ENCODE measurements at places on chromosomes 2 and 18.

GRCh38 chr2:12857891-12858290 is 141.2 kb downstream of the TRIB2 start:
- DNase-seq = peak; percentile 20

DNA sequence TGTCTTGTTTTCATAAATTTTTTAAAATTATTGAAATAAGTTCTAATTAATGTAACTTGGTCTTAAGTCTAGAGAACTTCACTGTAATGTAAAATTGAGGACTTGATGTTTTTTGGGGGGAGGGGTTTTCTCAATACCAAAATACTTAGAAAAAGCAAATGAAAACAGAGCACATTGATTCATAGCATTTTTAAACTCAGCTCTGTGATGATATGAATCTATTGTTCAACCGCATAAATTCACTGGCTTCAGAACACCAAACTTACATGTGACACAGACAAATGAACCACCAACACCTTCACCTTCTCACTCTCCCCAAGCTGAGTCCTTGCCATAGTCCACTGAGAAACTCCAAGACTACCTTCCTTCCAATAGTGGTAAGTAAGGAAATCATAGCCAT is 108.2 kb downstream of the ZNF521 start:
- DNase-seq = peak; percentile 79

DNA sequence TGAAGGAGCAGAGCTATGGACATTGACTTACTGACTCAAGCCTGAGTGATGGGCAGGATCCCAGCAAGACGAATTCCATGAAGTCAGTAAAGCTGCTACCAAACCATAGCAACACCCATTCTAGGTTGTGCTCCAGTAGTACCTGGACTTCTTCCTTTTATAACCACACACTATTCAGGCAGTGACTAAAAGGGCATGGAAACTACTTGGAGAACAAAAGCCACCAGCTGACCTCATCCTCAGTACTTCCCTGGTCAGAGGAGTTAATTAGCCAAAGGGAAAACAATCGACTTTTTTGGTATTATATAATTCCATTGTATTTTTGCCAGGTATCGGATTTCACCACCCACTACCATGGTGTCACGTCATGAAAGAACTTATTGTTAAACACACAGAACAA is 237.1 kb downstream of the TTC32 start:
- no peak for DNase-seq

DNA sequence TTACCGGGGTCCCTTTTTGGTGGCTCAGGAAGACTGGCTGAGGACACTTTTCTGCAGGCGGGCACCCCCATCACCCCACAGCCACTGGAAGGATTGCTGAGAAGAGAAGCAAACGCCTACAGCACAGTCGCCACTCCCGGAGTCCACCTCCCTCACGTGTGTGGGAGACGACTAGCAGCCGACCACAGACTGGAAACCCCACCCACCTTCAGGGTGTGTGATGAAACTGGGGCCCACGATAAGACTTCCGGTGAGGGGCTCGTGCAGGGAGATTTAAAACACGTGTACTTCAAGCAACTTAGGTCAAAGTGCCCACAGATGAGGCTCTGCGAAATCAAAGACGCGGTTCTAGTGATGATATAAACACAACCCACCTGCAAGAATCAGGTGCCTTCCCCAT is 26.3 kb downstream of the MBP start:
- peak; percentile 79 for DNase-seq

DNA sequence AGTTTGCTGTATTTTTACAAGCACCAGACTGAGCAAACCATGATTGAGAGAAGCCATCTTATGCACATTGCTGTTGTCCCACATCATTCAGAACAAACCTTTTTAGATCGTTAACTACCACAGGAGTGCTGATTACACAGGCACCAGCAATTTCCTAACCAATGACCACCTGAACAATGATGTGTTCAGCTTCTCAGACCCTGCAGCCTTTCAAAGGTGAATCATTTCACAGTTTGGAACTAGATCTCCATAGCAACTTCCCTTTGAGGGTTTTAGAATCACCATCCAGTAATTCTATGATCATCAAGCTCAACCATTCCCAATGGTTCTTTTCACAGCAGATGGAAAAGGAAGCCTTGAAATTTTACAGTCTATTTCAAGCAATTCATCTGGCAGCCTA is 71.4 kb downstream of the OLA1 start:
- DNase-seq = no peak

DNA sequence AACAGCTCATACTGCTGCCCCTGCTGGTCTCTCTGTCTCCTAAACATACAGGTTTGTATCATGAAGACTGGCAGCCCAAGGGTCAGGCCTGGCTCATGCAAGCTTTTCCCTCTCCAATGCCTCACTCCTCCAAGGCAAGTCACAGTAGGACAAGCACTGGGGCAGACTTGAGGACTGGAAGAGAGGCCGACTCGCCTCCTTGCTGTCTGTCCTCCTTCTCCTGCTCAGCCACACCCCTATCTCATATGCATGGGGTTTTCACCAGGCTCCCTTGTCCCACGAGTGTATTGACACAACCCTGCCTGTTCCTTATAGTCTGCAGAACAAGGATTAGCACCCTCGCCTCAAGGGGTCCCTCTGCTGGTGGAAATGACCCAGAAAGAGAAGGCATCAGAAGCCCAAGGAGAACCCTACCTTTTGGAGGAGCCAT is 223.7 kb downstream of the SOX11 start:
- DNase-seq = peak; percentile 49

GRCh38 chr2:233012301-233012971 is 620 bp downstream of the NGEF start:
- no peak for DNase-seq

DNA sequence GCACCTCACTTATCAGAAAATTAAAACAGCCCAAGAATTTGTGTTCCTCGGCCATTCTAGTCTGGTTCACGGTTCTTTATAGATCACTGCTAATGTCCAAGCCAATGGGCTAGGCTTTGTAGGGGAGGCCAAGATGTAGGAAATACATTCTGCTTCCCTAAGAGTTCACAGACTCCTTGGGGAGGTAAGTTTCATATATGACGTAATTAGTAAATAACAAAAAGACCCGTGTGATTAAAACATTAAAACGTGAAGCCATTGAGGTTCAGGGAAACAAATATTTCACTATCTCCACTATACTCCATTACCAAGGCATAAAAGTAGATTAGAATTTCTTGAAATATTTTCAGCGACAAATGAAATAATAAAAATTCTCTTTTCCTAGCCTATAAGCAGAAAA is 272.5 kb upstream of the KLHL29 start:
- no peak for DNase-seq

DNA sequence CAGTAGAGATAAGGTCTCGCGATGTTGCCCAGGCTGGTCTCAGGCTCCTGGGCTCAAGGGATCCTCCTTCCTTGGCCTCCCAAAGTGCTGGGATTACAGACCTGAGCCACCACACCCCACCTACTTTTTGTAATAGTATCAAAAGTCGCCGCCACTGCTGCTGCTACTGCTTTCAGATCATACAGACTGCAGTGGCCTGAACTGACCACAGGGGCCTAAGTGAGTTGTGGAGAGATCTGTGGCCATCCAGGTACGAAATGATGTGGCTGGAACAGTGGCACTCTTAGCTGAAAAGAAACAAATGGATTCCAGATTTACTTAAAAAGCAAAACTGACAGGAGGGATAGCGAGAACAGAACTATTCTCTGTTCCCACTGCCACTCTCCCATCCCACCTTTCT is 32.9 kb upstream of the POMC start:
- DNase-seq = no peak

GRCh38 chr2:236046715-236047114 is 121.5 kb downstream of the GBX2 start:
- no peak for DNase-seq

DNA sequence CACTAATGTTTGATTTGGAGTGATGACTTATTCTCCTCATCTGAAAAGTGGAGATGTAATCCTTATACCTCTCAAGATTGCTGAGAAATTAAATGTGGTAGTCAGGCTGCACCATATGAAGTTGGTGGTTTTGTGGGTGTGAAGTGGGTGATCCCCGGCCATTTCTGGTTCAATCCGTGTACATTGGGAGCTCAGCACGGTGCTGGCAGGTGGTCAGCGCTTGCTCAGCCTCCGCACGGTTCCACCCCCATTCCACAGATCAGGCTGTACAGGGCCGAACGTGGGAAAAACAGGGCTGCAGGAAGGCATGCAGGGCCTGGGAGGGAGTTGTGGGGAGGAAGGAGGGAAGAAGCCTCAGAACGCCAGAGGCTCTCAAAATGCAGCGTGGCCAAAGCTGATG is 198.3 kb downstream of the INO80D start:
- DNase-seq = no peak

GRCh38 chr2:77778917-77779316 is 256.7 kb upstream of the LRRTM4 start:
- no peak for DNase-seq

DNA sequence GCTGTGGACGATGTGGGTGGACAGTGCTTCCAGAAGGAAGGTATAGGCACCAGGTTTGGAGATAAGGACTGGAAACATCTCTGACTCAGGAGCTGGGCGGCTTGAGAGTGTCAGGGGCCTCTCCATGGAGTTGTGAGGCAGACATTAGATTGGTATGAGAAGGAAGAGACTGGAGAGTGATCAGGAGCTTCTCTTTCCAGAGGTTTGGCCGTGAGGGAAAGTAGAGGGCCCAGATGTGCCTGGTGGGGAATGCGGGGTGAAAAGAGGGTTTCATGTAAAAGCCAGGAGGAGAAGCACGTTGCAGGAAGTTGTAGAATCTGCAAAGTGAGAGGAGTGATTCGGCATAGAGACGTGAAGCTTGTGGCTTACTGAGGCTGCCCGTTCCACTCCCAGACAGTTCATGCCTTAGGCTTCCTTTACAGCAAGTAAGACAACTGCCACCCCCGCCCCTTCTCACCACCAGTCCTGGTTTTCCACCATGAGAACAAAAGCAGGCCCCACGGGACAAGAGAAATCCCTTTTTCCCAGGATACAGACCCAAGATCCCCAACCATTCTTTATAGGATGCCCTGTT is 166.3 kb upstream of the HDAC4 start:
- no peak for DNase-seq

- DNase-seq = no peak
Measured at GRCh38 chr2:50295596-50295995, 736.3 kb downstream of the NRXN1 start.
